ENCODE measurements at places on chromosomes 3 and 15.

DNA sequence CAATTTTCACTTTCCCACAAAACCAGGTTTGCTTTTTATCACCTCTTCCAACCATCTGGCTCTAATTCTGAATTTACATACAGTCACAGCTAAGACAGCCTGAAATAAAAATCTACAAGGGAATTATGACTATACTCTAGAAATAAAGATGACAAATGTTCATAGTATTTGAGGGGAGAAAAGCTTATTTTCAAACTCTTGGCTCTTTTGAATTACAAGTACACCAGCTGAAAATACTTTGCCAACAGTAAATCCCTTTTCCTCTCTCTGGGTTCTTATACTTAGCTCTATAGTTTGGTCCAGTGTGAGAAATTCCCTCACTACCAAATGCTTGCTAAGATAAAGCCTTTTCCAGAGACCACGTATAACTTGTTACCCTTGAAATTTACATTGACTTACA is 1037.9 kb downstream of the ROBO1 start:
- DNase-seq, result no peak

DNA sequence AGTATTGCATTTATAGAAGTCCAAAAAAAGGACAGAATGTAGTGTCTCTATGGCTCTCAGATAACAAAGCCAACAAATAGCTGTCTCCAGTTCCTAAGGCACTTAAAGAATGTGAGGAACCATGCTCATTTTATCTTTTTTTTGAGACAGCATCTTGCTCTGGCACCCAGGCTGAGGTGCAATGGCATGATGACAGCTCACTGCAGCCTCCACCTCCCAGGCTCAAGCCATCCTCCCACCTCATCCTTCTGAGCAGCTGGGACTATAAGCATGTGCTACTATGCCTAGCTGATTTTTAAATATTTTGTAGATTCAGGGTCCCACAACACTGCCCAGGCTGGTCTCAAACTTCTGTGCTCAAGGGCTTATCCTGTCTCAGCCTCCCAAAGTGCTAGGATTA is 16.1 kb downstream of the ISY1 start:
- no peak for DNase-seq

GRCh38 chr3:147369661-147370123 is 36.7 kb downstream of the ZIC4 start:
- no peak for DNase-seq

DNA sequence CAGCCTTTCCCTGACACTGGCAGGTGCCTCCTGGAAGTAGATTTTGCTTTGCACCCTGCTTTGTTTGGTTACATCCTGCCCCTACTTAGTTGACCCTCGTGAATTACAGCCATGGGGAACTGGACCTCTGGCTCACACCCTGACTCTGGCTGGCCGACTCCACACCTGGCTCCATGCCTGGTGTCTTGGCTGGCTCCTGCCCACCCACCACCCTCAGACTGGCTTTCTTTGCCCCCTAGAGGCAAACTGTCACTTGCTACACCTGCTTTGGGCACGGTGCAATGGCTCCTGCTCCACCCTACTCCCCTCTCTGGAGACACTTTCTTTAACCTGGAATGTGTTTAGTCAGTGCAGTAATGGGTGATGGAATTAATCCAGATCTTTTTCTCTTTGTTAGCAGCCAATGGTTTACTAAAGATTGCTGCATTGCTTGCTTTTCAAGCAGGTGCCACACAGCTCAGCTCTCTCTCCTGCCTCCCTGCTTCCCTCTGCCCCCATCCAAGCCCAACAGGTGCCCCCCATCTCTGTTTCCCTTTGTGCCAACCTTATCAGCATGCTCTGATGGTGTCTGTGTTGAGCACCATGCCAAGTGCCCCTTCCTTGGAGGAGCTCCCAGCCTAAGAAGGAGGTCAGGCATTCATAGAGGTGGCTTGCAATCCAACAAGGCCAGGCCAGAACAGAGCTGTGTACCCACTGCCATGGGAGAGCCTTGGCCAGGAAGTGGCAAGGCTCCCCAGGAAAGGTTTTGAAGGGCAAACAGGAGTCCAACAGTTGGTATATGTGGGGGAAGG is 38.4 kb downstream of the RASGRF1 start:
- no peak for DNase-seq

DNA sequence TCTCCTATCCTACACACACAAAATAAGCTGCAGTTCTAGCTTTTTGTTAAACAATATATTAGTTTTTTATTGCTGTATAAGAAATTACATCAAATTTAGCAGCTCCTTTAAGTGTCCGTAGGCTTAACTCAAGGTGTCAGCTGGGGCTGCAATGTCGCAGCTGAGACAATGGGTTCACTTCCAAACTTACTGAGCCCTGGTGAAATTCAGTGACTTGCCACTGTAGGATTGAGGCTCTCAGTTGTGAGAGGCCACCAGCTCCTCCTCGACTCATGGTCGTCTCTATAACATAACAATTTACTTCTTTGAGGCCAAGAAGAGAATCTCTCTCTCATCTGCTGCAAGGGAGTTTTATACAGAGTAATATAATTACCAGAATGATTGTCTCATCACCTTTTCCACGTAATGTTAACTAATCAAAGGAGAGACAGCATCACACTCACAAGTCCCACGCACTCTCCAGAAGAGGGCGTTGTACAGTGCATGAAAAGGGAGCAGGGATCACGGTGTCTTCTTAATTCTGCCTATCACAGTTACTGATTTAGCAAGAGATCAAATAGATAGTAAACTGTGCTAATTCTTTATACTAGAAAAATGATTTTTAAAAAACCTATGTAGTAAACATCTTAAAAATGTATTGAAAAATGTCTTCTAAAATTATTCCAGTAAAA is 735.6 kb upstream of the GBE1 start:
- no peak for DNase-seq

GRCh38 chr15:90351479-90352106 is 491 bp upstream of the ZNF774 start:
- no peak for DNase-seq

- no peak for DNase-seq
Observed at GRCh38 chr3:70647094-70647493, 334.7 kb upstream of the MDFIC2 start.

DNA sequence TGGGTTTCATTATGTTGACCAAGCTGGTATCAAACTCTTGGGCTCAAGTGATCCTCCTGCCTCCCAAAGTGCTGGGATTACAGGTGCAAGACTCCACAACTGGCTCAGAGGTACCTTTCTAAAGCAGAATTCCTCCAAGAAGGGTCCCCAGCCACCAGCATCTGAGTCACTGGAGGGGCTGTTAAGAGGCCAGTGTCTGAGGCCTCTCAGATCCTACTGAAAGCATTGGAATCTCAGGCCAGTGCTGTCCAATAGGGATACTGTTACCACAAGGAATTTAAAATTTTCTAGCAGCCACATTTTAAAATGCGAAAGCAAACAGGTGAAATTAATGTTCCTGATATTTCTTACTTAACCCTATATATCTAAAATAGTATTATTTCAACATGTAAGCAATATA is 1.3 kb downstream of the CAV3 start:
- no peak for DNase-seq

DNA sequence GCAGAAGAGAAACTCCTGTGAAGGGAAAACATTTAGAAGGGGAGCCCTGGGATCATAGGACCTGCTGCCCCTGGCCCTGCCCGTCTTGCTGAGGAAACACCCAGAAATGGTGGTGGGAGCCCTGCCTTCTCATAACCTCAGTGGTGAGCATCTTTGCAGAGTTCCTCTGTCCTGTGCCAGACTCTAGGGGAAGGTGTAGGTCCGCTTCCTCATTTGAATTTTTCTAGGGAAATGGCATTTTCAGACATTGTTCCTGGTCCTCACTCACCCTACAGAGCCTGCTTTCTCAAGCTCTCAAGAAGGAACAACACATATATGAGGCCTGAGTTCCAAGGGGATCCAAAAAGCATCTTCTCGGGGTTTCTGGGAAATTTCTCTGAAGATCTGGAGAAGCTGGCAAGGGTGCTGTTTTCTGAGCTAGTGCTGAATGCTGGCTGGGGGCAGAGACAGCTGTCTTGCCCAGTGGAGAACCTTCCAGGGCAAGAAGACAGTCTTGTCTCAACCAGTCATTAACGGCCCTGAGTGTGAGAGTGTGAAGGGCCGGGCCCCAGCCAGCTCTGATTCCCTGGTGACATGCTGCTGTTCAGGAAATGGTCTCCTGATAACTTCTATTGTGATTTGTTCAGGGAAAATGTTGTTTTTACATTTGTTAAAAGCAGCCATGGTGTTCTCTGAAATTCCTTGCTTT is 283.1 kb upstream of the LRRFIP2 start:
- no peak for DNase-seq

DNA sequence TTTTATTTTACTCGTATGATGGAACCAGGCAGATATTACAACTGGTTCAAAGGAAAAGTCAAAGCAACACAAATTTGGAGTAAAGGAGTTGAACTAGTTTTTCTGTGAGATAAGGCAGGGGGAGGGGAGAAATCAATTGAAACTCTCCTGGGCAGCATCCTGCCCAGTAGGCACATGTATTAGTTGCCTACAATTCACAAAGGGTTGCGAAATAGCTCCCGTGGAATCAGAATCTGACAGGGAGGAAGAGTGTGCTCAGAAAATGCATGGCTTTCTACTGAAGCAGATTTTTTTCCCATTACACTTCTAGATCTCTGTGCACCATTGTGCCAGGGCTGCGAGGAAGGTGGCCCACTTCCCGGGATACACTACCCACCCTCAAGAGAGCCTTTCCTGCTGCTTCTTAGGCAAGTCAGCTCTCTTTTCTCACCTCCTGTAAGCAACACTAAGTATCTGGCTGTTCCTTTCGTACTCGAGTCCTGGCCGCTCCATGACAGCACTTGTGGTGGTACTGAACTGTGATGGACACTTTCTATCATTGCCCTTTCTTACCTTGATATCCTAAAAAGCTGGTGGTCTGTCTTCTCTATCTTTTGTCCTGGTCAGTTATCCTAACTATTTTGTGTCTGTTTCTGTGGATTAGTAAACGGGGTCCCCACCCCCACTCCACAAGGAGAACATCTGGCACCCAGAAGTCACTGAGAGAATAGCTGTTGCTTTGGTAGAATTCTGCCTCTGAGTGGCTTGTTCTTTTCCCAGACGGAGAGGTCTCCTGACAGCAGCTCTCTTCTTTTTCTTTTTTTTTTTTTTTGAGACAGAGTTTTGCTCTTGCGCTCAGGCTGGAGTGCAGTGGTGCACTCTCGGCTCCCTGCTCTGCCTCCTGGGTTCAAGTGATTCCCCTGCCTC is 74.8 kb downstream of the RPL39L start:
- peak; percentile 23 for DNase-seq

GRCh38 chr3:156311930-156312329 is 191.6 kb downstream of the KCNAB1 start:
- DNase-seq, result no peak

DNA sequence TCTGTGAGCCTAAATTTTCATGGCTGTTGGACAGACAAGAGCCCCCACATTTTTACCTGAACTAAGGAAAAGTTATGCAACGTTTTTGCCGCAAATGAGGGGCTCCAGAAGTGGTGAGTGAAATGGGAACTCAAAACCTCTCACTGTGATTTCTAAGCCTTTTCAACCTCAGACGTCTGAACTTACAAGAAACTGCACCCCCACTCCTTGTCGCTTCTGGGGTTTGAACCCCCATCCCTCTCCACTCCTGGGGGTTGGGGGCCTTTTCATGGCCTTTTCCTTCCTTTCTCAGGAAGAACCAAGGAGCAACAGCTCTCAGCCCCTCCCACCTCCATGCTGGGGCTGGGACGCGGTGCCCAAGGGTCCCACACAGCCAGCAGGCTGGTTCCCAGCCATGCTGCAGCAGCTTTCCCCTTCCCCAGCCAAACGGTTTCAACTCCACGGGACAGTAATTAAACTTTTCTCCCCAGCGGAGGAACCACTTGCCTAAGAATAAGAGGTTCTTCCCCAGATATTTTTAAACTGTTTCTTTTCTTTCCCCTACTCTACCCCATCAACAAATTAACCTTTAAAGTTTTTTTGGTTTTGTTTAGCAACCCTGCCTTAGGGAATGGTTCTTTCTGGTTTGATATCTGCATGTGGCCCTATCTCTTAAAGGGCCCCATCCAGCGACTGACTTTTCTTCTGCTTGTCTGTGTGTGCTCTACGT is 387.6 kb upstream of the CBLB start:
- no peak for DNase-seq

GRCh38 chr3:118550122-118550521 is 484.5 kb downstream of the IGSF11 start:
- DNase-seq, result no peak
